ENCODE measurements at places on chromosomes 3 and 15.
A peak's percentile ranks its signal among the peaks of the same experiment; 100 is the strongest.

GRCh38 chr3:100386437-100387074 is 14.3 kb downstream of the TOMM70 start:
- H3K36me3 ChIP-seq: peaks cover 37% of the 10 kb centered on the region
- H3K27ac ChIP-seq: no peak overlapping the region
- no peaks in the 10 kb centered on the region for H3K27me3 ChIP-seq
- no peak for DNase-seq
- no peak overlapping the region for H3K4me3 ChIP-seq

DNA sequence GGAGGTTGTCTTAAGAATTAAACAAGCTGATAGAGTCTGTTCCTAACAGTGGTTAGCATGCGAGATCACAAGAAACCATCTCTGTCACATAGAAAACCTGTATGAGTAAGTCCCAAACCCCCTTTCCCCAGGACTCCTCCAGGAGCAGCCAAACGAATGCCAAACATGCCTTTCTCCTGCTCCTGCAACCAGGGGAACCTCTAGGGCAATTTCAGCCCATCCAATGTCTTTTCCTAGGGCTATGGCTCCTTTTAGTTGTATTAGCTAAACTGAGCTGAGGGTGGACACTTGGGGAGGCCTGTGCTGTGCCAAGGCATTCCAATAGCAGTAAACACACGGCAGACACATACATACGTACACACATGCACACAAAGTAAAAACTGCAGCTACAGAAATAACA is 36.5 kb upstream of the TIMP4 start:
- H3K36me3 ChIP-seq: no peaks in the 10 kb centered on the region
- no peak overlapping the region for H3K27ac ChIP-seq
- H3K4me3 ChIP-seq: no peak overlapping the region
- no peaks in the 10 kb centered on the region for H3K4me1 ChIP-seq
- DNase-seq: peak; percentile 45
- H3K27me3 ChIP-seq: no peaks in the 10 kb centered on the region

GRCh38 chr3:30672287-30672735 is 65.9 kb downstream of the TGFBR2 start:
- H3K4me1 ChIP-seq: peaks cover 10% of the 10 kb centered on the region
- no peaks in the 10 kb centered on the region for H3K27me3 ChIP-seq
- no peak for DNase-seq

GRCh38 chr3:170508839-170509238 is 77.0 kb downstream of the SLC7A14 start:
- 0 out of 2 replicates have a peak, but pooled peaks cover 3% of the 10 kb centered on the region for H3K4me1 ChIP-seq
- H3K4me3 ChIP-seq: no peak overlapping the region
- no peak for DNase-seq
- no peak overlapping the region for H3K27ac ChIP-seq
- H3K27me3 ChIP-seq: no peaks in the 10 kb centered on the region
- no peaks in the 10 kb centered on the region for H3K36me3 ChIP-seq

- H3K27me3 ChIP-seq: no peaks in the 10 kb centered on the region
- no peaks in the 10 kb centered on the region for H3K36me3 ChIP-seq
- H3K4me3 ChIP-seq: peak overlapping the region; percentile 4
- H3K27ac ChIP-seq: no peak overlapping the region
Observed at GRCh38 chr3:16849795-16850194, 35.0 kb upstream of the PLCL2 start.

DNA sequence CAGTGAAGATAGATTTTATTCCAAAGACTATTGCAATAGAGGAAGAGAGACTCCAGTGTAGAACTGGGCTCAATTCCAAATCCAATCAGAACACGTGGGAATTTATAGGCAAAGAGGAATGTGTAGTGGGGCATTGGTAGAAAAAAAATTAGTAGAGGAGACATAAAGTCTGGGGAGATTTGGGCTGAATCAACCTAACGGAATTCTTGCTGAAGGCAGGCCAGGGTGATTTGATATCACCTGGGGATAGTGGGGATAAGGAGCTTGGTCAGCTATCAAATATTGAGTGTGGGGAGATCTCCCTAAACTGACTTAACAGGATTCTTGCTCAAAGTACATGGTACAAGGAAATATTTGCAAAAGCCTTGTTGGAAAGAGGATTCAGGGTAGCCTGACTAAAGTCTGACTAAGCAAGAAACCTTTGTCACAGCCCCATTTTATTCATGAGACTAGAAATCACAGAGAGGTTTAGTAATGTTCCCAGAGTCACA is 29.6 kb downstream of the SST start:
- H3K4me1 ChIP-seq: no peaks in the 10 kb centered on the region
- H3K36me3 ChIP-seq: no peaks in the 10 kb centered on the region
- H3K4me3 ChIP-seq: no peak overlapping the region
- no peak for DNase-seq
- H3K27me3 ChIP-seq: no peaks in the 10 kb centered on the region

DNA sequence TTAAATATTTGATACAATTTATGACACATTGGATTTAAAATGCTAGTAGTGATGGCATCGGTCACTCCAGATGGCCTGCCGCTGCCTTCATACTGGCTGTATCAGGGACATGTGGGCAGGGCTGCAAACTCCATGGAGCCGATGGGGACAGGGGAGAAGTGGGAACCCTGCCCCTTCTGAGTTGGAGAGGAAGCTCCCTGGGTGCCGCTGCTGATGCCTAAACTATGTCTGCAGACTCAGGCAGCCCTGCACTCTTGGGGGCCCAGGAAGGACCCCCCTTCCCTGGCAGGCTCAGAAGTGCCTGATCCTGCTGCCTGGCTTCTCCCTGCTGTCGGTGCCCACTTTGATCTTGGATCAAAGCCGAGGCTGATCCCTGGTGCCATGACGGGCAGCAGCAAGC is 1522.1 kb downstream of the OTOL1 start:
- no peak overlapping the region for H3K4me3 ChIP-seq
- H3K4me1 ChIP-seq: no peaks in the 10 kb centered on the region
- no peak for DNase-seq
- no peak overlapping the region for H3K27ac ChIP-seq

GRCh38 chr3:197186887-197187588 is 111.4 kb downstream of the DLG1 start:
- H3K27ac ChIP-seq: no peak overlapping the region
- H3K4me1 ChIP-seq: peaks cover 24% of the 10 kb centered on the region
- no peaks in the 10 kb centered on the region for H3K27me3 ChIP-seq
- H3K4me3 ChIP-seq: no peak overlapping the region
- DNase-seq: peak; percentile 79
